Activated CD4-positive, alpha-beta memory T cell treated with anti-CD3 and anti-CD28 coated beads for 36 hours (primary cell): ENCODE measurements at places on chromosomes 12 and 14. TPM values are rescaled to one million over a fixed set of nuclear protein-coding genes. Genes with fewer than 3 reads are reported as not detected.

The LRFN5 gene
- not detected for total RNA-seq

The ITGB7 gene
- total RNA-seq = 169 TPM

The SLCO1B1 gene
- total RNA-seq = not detected

The KLRD1 gene
- 0.22 TPM for total RNA-seq

The SDR9C7 gene
- total RNA-seq = not detected

The SRRM4 gene
- not detected for total RNA-seq

The SLC35F4 gene
- total RNA-seq = not detected

The GPR84 gene
- 2.4 TPM for total RNA-seq

The SPX gene
- 0.36 TPM for total RNA-seq

The CLEC6A gene
- total RNA-seq = not detected

The CLMN gene
- 0.97 TPM for total RNA-seq

The GPRC5A gene
- 0.10 TPM for total RNA-seq

The ABCD2 gene
- 5.0 TPM for total RNA-seq

The AJUBA gene
- total RNA-seq = 1.5 TPM

The FAIM2 gene
- total RNA-seq = 1.7 TPM

The XPOT gene
- 145 TPM for total RNA-seq

The GYS2 gene
- not detected for total RNA-seq

The LTBP2 gene
- 0.10 TPM for total RNA-seq

The PNMA1 gene
- total RNA-seq = 28.3 TPM

The TAS2R10 gene
- total RNA-seq = not detected
